Transverse colon (tissue), 4 donors: ENCODE measurements at places on chromosomes 4 and X. TPM values are rescaled to one million over a fixed set of nuclear protein-coding genes. Genes with fewer than 3 reads are reported as not detected.

The UTP14A gene
- total RNA-seq: 9.7 TPM

The VCX3B gene
- not detected for total RNA-seq

The NPY1R gene
- total RNA-seq: 19.8 TPM

The ASMT gene
- total RNA-seq: not detected

The TCEAL2 gene
- total RNA-seq: 3.0 TPM

The RCHY1 gene
- total RNA-seq: 5.2 TPM

The POU3F4 gene
- not detected for total RNA-seq

The ARMCX1 gene
- total RNA-seq: 5.2 TPM

The NLGN4X gene
- 1.7 TPM for total RNA-seq

DNA sequence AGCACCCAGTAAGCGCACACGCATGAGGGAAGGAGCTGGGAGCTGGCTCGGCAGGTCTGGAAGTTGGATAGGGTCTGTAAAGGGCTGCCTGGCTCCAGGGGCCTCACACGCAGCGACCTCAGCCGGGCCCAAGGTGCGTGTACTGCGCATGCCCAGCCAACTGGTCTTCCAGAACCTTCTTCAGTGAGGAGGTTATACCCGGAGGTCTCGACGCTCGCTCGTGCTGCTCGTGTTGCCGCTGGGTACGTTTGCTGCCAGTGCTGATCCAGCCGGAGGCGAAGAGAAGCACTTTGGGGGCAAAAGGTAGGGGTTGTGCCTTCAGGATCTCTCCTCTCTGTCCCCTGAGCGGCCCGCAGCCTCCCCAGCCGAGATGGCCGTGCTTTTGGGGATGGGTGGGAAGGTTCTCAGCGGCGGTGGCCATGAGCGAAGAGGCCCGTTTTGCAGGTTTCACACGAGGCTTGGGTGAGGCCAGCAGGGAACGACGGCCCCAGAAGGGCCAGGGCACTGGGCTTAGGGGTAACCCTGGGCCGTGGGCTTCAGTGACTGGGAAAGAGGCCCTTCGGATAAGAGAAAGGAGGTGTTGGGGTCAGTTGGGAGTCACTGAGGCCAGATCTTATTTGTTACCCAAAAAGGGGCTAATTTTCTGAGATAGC lies 3.8 kb upstream of the CXCL9 start:
- no peak for DNase-seq

GRCh38 chrX:72040506-72040905 lies 91.2 kb downstream of the RTL5 start:
- no peak for DNase-seq

DNA sequence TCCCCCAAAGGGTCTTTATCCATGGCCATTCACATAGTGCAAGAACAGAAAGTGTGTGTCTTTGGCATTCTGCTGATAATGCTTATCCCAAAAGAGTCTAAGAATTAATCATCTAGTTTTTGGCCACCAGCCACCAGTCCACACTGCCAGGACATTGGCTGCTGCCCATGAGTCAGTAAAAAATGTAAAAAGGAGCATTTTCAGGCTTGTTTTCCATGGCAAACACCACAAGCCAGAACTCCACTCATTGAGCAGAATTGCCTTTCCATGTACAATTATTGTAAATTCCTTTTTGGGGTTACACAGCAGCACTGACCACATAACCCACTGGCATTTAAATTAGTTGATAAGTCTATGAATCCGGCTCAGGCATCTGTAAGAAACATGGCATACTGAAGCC lies 89.2 kb upstream of the PRDX4 start:
- no peak for DNase-seq

GRCh38 chrX:152817078-152817764 lies 13.3 kb downstream of the CETN2 start:
- DNase-seq: peak; percentile 26

DNA sequence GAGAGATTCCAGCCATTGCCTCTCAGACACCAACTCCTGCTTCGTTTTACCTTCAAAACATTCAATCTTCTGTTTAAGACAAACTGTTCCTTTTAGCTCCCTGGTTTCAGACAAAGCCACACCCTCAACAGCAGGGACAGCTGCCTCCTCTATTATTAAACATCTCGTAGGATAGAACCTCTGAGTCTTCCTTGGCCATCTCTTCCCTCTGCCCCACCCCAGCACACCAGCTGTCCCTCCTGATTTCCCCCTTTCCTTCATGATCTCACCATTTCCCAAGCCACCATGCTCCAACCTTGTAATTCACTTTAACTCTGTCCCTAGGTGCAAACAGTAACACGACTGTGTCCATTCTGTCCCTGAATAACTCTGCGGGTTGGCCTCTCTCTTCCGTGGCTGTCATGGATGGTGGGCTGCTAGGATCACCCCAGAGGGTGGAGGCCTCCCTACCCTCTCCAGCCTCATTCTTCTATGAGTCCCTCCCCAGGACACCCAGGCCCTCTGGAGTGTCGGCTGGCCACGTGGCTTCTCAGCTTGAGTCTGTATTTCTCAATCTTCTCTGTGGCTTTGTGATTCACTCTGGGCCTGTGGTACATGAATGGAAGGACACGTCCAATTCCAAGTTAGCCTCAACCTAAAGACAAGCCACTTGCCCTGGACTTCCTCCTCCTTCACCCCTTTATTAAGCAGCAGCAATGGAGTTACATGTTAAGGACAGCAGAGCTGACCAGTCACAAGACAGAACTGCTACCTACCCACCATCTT lies 349.9 kb downstream of the FBXW7 start:
- DNase-seq: no peak

- no peak for DNase-seq
These were observed 139.2 kb upstream of the RBPJ start for GRCh38 chr4:26181616-26182015.

DNA sequence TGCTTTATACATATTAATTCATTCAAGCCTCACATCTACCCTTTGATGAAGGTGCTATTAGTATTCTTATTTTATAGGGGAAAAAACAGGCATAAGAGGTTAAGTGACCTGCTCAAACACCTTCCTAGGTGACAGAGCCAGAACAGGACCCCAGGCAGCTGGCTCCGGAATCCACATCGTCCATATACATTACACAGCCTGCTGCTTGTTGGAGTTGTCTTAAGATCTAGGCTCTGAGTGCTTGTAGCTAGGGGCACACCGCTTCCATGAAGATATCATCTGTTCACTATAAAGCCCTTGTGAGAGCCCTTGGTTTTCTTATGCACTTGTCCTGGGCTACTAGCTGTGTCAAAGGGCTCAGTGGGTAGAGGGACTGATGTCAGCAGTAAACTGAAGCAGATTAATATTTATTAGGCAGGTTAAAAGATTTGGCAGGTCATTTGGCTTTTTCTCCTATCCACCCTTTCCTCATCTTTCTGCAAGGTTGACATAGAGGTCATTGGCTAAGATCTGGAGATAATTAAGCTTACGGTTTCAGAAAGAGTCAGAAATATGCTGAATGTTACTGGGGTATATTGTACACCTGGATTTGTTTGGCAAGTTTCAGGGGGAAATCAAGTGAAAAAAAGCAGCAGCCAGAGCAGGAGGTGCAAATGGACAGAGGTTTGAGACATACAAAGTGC lies 195.4 kb downstream of the SOWAHB start:
- DNase-seq: no peak

- DNase-seq: no peak
These were observed 16.2 kb downstream of the DGKQ start for GRCh38 chr4:957231-957580.

- peak; percentile 86 for DNase-seq
These were observed at the start of gene GAB1 for GRCh38 chr4:143336781-143337599. Gene GAB1, plus strand, starts transcription at chr4:143336876. Its CDS starts 313 bp downstream, at chr4:143337189.

DNA sequence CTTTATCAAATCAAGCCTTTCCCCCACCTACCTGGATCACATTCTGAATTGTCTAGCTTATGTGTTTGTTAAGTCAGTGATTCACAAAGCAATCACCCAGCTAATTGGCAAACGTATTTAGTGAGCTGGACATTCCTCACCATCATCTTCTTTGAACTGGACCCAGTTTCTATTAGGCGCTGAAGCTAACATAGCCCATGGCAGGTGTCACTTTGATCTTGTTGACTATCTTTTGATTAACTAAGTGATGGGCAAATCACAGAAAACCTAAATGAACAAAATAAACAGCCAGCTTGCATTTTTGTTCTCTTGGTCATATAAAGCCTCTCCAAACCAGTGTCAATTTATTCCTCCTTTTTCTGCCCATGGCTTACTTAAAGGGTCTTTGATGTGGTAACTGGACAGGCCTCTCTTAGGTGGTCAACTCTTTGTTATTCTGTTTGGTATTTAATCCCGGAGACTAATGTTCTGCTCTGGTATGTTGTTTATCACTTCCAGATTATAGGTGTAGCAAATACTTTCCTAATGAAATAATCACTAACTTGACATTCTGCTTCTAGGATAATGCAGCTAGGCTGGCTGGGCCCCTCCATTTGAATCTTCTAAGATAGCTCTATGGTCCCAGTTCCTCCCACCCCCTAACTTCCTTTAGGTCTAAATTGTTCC lies 105.3 kb upstream of the SMIM10 start:
- no peak for DNase-seq

- no peak for DNase-seq
These were observed 242.0 kb upstream of the ACTRT1 start for GRCh38 chrX:128294198-128294597.

- no peak for DNase-seq
These were observed 169.5 kb downstream of the KCTD8 start for GRCh38 chr4:44279066-44279465.

DNA sequence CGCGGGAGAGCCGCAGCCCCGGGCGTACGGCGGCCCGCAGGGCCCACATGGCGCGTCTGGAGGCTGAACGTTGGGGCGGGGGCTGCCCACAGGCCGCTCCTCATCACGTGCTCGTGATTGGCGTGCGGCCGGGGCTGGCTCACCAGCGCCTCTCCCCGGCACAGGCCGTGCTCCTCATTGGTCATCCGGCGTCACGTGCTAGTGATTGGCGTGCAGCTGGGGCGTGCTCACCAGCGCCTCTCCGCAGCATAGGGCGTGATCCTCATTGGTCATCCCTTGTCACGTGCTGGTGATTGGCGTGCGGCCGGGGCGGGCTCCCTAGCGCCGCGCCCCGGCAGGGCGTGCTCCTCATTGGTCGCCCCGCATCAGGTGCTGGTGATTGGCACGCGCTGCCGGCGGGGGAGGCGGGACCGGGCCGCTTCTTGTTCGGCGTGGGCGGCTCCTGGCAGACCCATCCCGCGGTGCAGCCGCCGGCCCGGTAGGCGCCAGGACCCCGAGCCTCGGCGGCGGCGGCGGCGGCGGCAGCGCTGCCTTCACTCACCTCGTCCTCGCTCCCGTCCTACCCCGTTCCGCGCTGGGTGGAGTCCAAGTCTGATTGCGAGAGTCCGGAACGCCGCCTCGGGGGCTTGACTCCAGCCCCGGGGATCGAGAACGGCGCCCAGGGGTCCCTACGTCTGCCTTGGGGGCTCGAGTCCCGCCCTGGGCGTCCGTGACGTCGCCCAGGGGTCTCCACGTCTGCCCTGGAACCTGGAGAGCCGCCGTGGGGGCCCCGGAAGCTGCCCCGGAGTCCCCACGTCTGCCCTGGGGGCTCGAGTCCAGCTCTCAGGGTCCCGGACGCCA lies at the start of gene GTPBP6:
GTPBP6 (minus strand) TSS at position 58 of the 840 bp plus-strand sequence; CDS start at position 49, 9 bp downstream.
- peak; percentile 100 for DNase-seq

DNA sequence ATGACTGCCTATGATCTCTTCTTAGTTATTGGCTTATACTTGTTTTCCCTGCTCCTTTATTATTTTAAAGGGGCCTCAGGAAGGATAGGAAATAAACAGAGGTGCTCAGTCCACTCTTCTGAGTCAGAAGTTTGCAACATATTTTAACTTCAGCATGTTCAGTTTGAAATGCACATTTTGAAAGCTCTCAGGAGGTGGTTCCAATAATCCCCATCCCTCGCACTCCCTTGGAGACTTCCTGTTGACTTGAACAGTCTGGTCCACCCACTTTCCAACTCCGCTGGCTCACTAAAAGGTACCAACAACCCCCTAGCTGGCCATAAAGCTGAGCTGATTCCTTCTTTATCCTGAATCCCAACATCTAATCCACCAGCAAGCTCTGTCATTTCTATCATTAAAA lies 78.3 kb upstream of the DUSP21 start:
- no peak for DNase-seq

DNA sequence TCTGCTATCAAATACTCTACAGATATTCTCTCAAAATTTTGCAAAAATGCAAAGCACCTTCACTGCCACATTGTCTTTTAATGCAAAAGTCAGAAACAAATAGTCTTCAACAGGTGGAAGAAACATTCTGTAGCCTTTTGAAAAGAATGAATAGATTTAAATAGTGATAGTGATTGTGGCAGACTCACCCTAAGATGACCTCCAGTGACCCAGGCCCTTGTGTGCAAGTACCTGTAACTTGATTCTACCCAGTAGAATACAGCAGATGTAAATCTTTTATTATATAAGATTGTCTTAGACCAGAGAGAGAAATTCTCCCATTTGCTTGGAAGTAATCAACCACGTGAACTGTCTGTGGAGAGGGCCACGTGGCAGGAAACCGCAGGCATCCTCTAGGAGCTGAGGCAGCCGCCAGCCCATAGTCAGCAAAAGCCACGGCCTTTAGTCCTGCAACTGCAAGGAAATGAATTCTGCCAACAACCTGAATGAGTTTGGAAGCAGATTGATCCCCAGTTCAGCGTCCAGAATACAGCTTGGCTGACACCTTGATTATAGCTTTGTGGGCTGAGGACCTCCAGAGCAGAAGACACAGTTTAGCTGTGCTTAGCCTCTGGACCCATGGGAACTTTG lies 272.5 kb downstream of the ARHGAP10 start:
- peak; percentile 28 for DNase-seq

DNA sequence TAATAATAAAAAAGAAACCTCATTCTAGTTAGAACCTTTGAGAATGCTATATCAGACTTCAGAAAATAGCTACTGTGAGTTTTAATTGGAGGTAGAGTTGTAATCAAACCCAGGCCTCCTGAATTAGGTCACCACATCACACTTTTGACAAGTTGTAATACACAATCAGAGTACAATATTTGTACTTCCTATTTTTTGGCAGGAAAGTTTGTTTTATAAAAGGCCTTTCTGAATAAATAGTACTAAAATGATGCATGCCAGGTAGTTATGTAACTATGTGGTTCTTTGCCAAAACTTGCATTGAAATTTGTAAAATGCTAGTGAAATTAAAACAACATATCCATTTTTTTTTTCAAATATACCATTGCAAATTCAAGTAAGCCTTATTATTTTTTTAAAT lies 26.8 kb downstream of the ADH7 start:
- no peak for DNase-seq

- no peak for DNase-seq
These were observed 73.5 kb downstream of the RS1 start for GRCh38 chrX:18598413-18598812.
